Mesothelial cell of epicardium (in vitro differentiated cells): ENCODE measurements at places on chromosomes 16 and 17. TPM values are rescaled to one million over a fixed set of nuclear protein-coding genes. Genes with fewer than 3 reads are reported as not detected.

GRCh38 chr16:554640-555365 is 5.4 kb upstream of the PRR35 start:
- peaks cover 26% of the 10 kb centered on the region for H3K27me3 ChIP-seq
- no peak for DNase-seq
- no peak overlapping the region for H3K4me3 ChIP-seq
- peaks cover 2% of the 10 kb centered on the region for H3K4me1 ChIP-seq
- peaks cover 2% of the 10 kb centered on the region for H3K36me3 ChIP-seq

GRCh38 chr16:86768228-86768791 is 190.0 kb downstream of the FOXL1 start:
- peaks cover 6% of the 10 kb centered on the region for H3K27me3 ChIP-seq
- H3K27ac ChIP-seq, result no peak overlapping the region
- no peak for DNase-seq
- peaks cover 42% of the 10 kb centered on the region for H3K4me1 ChIP-seq
- no peaks in the 10 kb centered on the region for H3K36me3 ChIP-seq
- H3K4me3 ChIP-seq, result no peak overlapping the region

GRCh38 chr17:29162082-29162908 is 17.9 kb downstream of the MYO18A start:
- H3K4me3 ChIP-seq, result no peak overlapping the region
- peaks cover 17% of the 10 kb centered on the region for H3K36me3 ChIP-seq
- peaks cover 38% of the 10 kb centered on the region for H3K4me1 ChIP-seq
- no peak overlapping the region for H3K27ac ChIP-seq
- H3K27me3 ChIP-seq, result no peaks in the 10 kb centered on the region

ITGB3 gene
- 1.0 to 1.5 TPM (median 1.1 TPM) in 3 replicates for total RNA-seq

ABCA9 gene
- total RNA-seq, result 0.86 to 1.5 TPM (median 1.3 TPM) in 3 replicates

- H3K4me3 ChIP-seq, result no peak overlapping the region
- H3K4me1 ChIP-seq, result peaks cover 21% of the 10 kb centered on the region
- DNase-seq, result no peak
- H3K27me3 ChIP-seq, result no peaks in the 10 kb centered on the region
- peak overlapping the region; percentile 39 for H3K27ac ChIP-seq
Measured at GRCh38 chr17:28497931-28498330, 8.2 kb upstream of the FOXN1 start.
